NB4 (cell line): ENCODE measurements at places on chromosomes 4 and X.

DNA sequence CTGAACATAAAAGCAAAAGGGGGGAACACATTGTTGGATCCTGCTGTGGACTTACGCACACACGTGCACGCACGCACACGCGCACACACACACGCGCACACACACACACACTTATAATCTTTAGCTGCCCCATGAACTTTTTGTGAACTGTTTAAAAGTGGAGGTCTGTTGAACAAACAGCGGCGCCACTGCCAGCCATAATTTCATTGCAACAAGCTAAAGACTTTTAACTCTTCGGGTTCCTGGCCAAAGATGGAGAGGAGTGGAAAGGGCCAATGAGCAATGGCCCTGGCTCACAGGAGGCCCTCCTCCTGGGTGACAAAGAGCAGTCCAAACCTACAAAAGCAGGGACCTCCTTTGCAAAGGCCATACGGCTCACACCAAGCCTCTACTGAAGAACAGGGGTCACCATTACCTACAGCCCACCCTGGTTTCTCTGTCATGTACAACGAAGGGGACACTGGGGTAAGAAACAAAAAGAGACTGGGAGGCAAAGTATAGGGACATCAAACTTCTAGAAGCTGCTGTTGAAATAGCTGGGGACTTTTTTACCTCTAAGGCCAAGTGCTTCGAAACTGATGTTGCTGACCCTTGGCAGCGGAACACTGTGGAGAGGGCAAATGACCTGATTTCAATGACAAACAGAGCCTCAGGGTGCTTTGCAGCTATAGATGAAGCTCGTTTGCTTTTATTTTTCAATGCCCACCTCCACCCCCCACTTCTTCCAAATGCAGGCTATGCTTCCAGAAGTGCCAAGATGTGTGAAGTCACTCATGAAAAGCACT is 16.7 kb downstream of the BCOR start:
- no peak for DNase-seq

DNA sequence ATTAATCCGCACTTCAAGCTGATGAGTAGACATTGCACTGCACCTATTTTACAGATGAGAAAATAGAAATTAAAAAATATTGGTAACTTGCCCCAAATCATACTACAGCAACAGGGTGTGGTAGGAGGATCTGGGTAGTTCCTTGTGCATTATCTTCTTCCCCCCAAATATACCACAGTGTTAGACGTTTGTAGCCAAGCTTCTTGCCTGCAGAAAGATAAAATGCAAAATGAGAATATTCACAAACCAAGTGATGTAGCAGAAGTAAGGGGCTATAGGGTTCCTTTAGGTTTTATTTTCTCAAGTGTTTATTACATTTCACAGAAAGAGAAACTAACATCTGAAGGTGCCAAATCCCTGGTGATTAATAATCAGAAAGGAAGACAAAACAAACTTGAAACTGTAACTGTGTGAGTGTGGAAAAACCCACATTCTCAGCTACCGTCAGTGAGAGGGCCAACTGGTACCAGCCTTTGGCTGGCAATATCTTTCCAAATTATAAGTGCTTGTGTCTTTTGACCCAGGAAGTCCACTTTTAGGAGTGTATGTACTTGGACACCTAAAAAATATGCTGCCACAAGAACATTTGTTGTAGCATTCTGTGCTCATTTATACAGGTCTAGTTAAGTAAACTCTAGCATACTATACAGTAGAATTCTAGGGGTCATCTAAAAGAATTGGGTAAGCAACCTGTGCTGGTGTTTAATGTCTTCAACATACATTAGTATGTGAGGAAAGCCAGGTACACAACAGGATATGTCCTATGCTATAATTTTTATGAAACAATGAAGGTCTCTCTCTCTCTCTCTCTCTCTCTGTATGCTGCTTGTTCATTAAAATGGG is 6.7 kb upstream of the CD38 start:
- DNase-seq = no peak

DNA sequence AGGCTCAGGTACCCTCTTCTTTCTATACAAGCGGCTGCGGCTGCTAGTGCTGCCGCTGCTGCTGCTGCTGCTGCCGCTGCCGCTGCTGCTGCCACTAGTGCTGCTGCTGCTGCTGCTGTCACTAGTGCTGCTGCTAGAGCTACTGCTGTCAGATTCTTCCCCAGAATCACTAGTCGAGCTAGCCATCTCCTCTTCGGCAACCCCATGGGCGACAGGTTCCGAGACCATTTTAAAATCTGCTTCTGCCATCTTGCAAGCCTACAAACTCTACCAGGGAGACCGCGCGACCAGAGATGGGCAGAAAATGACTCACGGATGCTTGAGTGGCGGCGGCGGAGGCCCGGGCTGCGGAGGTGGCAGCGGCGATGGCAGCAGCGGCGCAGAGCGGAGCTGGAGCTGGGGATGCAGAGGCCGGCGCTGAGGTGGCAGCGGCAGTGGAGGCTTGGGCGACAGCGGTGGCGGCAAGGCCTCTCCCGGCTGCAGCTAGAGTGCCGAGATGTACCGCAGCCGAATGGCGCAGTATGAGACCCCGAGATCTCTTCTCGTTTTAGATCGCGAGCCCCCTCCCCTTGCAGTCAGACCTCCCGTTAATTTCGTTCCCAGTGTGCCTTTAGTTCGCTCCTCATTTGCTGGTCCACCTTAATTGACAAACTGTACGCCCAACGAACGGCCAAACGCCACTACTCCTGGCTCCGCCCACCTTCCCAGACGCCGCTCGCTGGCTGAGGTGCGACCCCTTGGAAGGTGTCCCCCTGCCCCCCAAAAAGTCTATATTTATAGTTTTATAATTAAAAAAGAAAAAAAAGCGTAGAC is at the start of gene NAP1L3:
TSS of gene NAP1L3 (minus strand) at position 523 of the 813 bp plus-strand sequence. CDS start at position 249, 274 bp downstream.
- DNase-seq = no peak

DNA sequence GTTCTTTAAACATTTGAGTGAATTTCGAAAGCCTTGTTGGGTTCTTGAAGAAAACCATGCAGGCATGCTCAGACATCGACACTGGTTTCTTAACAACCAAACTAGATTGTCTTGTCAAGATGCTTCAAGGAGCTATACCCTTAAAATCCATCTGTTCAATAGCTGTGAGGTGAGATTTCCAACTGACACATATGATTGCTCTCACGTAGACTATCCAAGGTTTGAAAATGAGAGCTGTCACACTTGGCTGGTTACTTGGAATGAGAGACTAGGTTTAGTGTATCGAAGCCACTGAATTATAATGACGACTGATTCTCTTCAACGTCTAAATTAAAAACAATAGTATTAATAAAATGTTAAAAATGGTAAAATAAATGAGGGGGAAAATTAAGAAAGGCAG is 2725.5 kb downstream of the ARAP2 start:
- DNase-seq = no peak

- peak; percentile 8 for DNase-seq
These were observed 24.2 kb upstream of the CAMK2D start for GRCh38 chr4:113785781-113786180.

GRCh38 chrX:104679175-104679574 is 113.2 kb downstream of the IL1RAPL2 start:
- no peak for DNase-seq

DNA sequence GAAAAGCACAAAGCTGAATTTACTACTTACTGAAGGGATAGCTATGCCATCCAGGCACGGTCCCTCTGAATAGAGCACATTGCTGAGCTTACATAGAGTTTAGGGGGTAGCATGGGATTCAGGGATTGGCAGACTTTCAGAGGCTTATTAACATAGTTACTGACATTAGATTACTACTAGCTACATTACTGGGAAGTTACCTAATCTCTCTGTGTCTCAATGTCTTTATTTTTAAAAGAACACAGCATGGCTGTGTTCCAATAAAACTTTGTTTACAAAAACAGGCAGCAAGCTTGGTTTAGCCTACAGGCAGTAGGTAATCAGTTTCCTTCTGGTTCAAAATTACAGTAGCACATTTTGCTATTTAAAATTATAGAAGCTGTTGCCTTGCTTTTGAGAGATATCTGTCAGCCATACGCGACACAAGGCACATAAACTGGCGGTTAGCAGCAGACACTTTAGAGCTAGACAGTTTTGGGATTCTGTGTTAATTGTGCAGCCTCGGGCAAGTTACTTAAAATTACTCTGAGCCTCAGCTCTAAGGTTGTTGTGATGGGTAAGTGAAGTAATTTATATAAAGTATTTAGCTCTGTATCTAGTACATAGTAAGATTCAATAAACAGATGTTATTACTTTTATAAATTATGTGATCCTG is 6.9 kb downstream of the KLHL8 start:
- peak; percentile 36 for DNase-seq

DNA sequence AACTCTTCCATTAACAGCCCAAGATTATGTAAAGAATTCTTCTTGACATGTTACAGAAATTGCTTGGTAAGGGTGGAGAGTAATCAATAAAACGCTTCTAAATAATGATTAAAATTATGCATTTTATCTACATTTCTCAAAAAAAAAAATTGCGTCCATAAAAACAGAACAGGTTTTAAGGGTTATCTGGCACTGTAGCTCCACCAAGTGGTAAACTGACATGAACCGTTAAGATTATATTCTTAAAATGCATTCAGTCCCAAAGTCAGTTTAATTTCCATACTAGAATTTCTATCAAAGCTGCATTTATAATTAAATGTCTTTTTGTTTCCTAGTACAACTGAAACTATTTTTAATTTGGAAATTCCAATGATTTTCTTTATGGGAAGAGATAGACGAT is 214.0 kb upstream of the UGT8 start:
- DNase-seq = peak; percentile 51

DNA sequence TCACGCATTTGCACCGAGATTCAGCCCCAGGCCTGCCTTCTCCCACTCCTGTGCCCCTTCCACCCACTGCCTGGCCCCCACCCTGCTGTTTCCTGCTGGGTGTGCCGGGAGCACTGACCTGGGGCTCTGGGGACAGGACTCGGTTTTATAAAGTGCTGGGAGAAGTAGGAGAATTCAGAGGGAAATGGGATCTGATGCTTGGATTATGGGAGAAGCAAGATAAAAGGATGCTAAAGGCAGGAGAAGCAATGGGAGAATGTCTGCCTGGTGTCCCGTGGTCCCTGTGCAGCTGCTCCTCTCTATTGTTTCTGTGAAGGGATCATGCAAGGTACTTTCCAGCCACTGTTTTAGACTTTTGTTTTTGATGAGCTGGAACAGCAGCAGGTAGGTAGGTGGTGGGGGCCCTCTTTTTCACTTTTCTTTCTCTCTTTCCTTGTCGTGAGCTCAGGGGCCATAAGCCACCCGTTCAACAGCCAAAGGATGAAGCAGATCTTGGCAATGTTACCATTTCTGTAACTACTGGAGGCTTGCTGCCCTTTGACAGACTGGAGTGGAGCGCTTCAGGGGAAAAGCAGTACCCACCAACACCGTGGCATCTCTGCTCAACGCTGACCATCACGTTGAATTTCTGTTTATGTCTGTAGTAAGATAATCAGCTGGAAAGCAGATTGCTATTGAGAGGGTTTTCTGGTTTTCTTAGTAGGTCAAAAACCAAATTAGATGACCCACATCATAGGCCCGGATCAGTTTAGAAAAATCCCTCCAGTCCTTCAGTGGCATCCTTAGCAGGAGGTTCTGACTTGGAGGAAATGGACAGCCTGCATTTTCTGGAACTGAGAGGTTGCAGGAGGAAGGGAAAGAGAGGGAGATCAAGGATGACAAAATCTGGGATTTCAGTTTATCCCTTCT is 63.8 kb upstream of the ENPP6 start:
- DNase-seq = no peak

GRCh38 chrX:119410027-119410819 is 11.1 kb downstream of the SLC25A43 start:
- DNase-seq = no peak

- DNase-seq = no peak
These were observed 277.2 kb downstream of the HS3ST1 start for GRCh38 chr4:11151500-11151899.

- DNase-seq = no peak
These were observed 1235.3 kb downstream of the FSTL5 start for GRCh38 chr4:160928482-160928881.

DNA sequence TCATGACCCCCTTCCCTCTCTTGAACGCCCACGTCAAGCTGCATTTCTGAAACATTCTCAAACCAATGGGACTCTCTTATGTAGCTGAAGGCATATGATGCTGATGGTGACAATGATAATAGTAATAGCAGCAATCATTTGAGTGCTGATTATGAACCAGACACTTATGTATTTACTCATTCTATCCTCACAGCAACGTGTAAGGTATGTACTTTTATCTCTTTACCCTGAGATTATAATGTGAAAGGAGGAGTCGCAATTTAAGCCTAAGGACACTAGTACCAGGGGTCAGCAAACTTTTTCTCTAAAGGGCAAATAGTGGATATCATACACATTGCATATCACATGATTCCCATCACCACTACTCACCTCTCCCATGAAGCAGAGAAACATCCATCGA is 8.5 kb downstream of the PGM2 start:
- DNase-seq = no peak

DNA sequence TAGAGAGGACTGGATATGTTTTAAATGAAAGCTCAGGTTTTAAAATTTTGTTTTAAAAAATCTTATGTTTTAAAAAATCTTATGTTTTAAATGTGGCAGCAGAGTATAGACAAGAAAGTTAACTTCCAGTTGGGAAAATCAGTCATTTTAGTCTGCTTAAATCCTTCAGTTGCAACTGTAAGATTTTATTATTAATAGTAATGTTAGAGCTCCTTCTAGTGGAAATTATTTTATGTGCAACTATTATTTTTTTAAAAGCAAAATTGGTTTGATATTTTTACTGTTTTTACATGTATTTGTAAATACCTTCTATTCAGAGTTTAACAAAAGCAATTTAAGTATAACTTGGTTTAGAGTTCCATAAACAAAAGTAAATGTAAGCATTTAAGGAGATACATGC is 8.5 kb upstream of the NUDT6 start:
- peak; percentile 11 for DNase-seq

GRCh38 chrX:37420185-37420584 is 71.0 kb downstream of the PRRG1 start:
- DNase-seq = no peak

DNA sequence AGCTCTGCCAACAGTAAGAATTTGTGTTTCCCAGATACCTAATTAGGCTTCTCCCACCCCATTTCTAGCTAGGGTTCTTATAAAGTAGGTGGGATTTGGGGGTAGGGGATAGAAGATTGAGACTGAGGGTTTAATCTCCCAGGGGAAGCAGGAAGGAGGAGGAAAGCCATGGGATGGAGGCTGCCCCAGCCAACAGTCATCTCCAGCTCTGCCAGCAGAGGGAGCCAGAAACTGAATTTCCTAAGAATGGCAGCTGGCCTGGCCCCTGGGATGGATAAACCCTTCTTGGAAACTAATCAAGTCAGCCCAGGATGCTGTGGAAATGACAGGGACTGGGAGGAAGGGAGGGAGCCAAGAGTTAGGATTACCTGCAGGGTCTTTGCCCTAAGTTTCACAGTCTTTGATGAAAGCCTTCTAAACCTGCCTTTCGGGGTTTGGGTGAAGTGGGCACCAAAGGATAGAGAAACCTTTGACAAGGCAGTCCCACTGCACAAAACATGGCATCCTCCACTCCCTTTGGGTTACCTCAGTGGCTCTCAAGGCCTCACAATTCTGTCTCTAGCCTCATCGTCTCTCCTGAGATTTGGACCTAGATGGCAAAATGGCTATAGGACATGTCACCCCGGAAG is 6.7 kb upstream of the ERCC6L start:
- DNase-seq = peak; percentile 54
